WTC11 (cell line): ENCODE measurements at places on chromosomes 12 and 14.

- peaks cover 6% of the 10 kb centered on the region for H3K27me3 ChIP-seq
- no peak overlapping the region for H3K4me3 ChIP-seq
- DNase-seq = no peak
- H3K36me3 ChIP-seq = peaks cover 12% of the 10 kb centered on the region
Measured at GRCh38 chr12:68007466-68007865, 18.2 kb downstream of the IFNG-AS1 start.

- no peaks in the 10 kb centered on the region for H3K4me1 ChIP-seq
- no peaks in the 10 kb centered on the region for H3K27me3 ChIP-seq
- DNase-seq = no peak
- no peak overlapping the region for H3K27ac ChIP-seq
- no peak overlapping the region for H3K4me3 ChIP-seq
Measured at GRCh38 chr14:75494896-75495295, 27.4 kb upstream of the BATF start.

- no peak for DNase-seq
- no peaks in the 10 kb centered on the region for H3K27me3 ChIP-seq
- H3K4me3 ChIP-seq = no peak overlapping the region
- H3K36me3 ChIP-seq = peaks cover 24% of the 10 kb centered on the region
Measured at GRCh38 chr14:54480830-54481562, 7.8 kb downstream of the GMFB start.

- H3K27ac ChIP-seq = no peak overlapping the region
- peaks cover 20% of the 10 kb centered on the region for H3K27me3 ChIP-seq
- H3K4me3 ChIP-seq = no peak overlapping the region
- H3K4me1 ChIP-seq = peaks cover 12% of the 10 kb centered on the region
- DNase-seq = no peak
Measured at GRCh38 chr14:79287976-79288375, 923.3 kb downstream of the DIO2 start.

GRCh38 chr12:105581420-105581819 lies 250.9 kb downstream of the C12orf75 start:
- no peaks in the 10 kb centered on the region for H3K4me1 ChIP-seq
- no peaks in the 10 kb centered on the region for H3K36me3 ChIP-seq
- no peak for DNase-seq
- H3K27me3 ChIP-seq = no peaks in the 10 kb centered on the region

DNA sequence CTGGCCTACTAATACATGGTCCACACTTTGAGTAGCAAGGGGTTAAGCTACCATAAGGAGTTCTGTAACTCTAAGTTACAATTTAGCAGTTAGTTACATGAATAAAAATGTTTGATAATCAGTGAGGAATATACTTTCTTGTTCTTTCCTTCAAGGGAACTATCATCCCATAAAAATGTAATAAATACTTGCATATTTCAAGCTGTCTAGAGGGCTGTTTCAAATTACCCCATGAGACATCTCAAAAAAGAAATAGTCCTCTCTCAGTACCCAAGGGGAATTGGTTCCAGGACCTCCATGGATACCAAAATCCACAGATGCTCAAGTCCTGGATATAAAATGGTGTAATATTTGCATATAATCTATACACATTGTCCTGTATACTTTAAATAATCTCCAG lies 48.7 kb upstream of the GNG2 start:
- peaks cover 7% of the 10 kb centered on the region for H3K27me3 ChIP-seq
- no peak overlapping the region for H3K4me3 ChIP-seq
- H3K27ac ChIP-seq = no peak overlapping the region
- peaks cover 4% of the 10 kb centered on the region; the same call in 1 of the 2 replicates for H3K4me1 ChIP-seq

DNA sequence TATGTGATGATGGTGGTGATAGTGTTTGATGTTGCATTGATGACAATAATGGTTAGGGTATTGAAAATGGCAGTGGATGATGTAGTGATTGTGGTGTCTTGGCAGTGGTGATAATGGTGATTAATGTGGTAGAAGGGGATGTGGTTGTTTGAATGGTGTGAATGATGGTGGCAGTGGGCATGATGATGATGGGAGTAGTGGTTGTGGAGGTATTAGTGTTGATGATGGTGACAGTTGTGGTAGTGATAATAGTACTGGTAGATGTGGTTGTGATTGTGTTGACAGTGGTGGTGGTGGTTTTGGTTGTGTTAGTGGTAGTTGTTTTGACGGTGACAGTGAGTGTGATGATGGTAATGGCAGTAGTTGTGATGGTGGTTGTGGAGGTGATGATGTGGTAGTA lies 1049.0 kb downstream of the VRK1 start:
- no peak for DNase-seq
- no peak overlapping the region for H3K27ac ChIP-seq
- H3K27me3 ChIP-seq = peaks cover 3% of the 10 kb centered on the region; the same call in 1 of the 2 replicates
- H3K4me1 ChIP-seq = peaks cover 21% of the 10 kb centered on the region
- no peak overlapping the region for H3K4me3 ChIP-seq
- no peaks in the 10 kb centered on the region for H3K36me3 ChIP-seq

DNA sequence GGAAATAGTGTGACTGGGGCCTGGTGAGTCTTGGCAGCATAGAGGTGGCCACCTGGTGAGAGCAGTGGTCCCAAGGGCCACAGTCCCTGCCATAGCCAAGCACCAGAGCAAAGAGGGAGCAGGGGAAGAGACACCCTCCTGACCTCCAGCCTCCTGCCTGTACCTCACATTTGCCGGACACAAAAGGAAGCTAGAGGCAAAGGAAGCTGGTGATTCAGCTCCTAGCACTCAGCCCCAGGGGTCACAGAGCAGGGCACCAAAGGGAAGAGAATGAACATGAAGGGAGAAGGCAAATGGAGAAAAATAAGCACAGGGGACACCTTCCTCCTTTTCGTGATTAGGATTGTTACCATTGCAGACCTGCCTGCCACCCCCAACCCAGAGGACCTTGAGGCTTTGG lies 216.8 kb downstream of the ZFP36L1 start:
- DNase-seq = no peak
- peaks cover 20% of the 10 kb centered on the region for H3K4me1 ChIP-seq
- H3K27me3 ChIP-seq = no peaks in the 10 kb centered on the region; the same call in 1 of the 2 replicates

- no peak overlapping the region for H3K4me3 ChIP-seq
- no peak for DNase-seq
- H3K27me3 ChIP-seq = no peaks in the 10 kb centered on the region
- H3K27ac ChIP-seq = no peak overlapping the region
- no peaks in the 10 kb centered on the region for H3K36me3 ChIP-seq
Measured at GRCh38 chr12:41053046-41053445, 135.1 kb upstream of the PDZRN4 start.

DNA sequence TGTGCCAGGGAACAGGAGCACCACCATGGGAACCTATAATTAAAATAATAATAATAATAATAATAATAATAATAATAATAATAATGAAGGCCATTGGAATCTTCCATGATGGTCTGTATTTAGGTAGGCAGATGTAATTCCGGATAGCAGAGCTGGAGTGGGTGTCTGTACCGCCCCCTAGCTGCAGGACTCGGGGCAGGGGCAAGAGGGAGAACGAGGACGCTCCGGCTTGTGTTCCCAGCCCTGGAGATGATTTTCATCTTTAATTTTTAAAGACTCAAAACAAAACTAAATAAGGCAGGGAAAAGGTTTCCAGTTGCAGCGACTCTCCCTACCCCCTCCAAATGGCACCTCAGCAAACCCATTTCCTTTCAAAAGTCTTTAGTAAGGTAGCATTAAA lies 501.1 kb downstream of the VRK1 start:
- H3K27me3 ChIP-seq = no peaks in the 10 kb centered on the region
- no peak overlapping the region for H3K4me3 ChIP-seq
- DNase-seq = peak; percentile 73
- peaks cover 29% of the 10 kb centered on the region for H3K4me1 ChIP-seq

DNA sequence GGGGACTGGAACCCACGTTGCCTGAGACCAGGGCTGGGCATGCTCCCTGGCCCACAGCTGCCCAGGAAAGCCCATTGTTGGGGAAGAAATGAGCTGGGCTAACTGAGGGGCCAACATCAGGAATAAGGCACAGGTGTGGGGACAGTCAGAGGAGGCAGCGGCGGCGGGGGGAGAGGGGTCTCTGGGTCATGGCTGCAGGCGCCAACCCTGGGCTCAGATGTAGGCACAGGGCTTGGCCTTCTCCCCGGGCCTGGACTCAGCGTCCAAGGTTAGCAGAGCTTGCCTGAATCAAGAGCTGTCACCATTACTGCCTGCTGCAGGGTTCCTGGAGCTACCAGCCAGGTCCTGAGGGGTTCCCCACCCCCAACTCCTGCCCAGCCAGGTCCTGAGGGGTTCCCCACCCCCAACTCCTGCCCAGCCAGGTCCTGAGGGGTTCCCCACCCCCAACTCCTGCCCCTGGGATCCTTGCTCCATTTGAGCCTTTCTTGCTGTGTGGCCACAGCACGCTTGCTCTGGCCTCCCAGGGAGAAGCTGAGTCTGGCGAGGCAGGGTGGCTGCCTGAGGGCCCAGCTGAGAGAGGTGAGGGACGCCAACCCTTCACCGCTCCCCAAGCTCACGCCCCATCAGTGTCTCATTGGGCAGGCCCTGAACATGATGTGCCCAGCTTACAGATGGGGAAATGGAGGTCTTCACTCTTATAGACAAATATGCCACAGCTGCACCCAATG lies 6.2 kb downstream of the CHGA start:
- no peak for DNase-seq
- peaks cover 15% of the 10 kb centered on the region for H3K4me1 ChIP-seq
- H3K27ac ChIP-seq = no peak overlapping the region
- H3K4me3 ChIP-seq = no peak overlapping the region
- H3K36me3 ChIP-seq = no peaks in the 10 kb centered on the region

GRCh38 chr12:125377093-125377492 lies 311.9 kb downstream of the AACS start:
- peaks cover 23% of the 10 kb centered on the region for H3K36me3 ChIP-seq
- no peak overlapping the region; the same call in 1 of the 2 replicates for H3K27ac ChIP-seq
- H3K27me3 ChIP-seq = no peaks in the 10 kb centered on the region
- no peak overlapping the region for H3K4me3 ChIP-seq
- H3K4me1 ChIP-seq = peaks cover 7% of the 10 kb centered on the region; the same call in 1 of the 2 replicates

DNA sequence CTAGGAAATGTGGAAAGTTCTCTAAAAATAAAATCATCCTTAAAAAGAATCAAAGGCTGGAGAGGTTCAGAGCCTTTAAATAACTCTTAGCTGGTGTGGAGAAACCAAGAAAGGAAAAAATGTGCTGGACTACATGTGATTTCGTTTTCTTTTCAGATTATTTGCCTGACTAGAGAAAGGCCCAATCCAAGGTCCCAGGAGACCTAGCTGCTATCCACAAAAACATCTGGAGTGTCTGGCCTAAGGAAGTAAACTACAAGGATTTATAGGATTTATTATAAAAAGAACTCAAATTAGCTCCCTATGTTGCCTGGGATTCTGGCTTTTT lies 774 bp upstream of the TMEM30B start:
- H3K36me3 ChIP-seq = no peaks in the 10 kb centered on the region
- peak overlapping the region; percentile 82 for H3K4me3 ChIP-seq
- H3K27me3 ChIP-seq = peaks cover 21% of the 10 kb centered on the region
- H3K27ac ChIP-seq = no peak overlapping the region
- no peak for DNase-seq
- peaks cover 26% of the 10 kb centered on the region for H3K4me1 ChIP-seq

DNA sequence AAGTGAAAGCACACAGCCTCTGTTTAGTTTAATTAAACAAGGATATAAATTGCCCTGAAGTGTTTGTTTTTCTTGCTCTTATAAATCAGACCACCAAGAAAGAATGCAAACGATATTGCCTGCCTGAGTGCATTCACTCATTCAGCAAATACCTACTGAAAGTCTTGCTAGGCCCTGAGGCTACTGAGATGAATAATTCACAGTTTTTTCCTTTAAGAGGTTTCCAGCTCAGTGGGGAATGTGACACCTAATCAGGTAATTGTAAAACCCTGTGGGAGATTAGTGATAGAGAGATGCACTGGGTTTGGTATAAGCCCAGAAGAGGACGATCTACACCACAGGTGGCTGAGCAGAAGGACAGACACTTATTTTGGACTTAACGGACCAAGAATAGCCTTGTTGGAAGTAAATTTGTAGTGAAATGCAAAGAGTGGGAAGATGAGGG lies 151.4 kb downstream of the SLC35F4 start:
- peaks cover 39% of the 10 kb centered on the region for H3K4me1 ChIP-seq
- H3K27me3 ChIP-seq = peaks cover 74% of the 10 kb centered on the region
- peaks cover 28% of the 10 kb centered on the region for H3K36me3 ChIP-seq
- no peak for DNase-seq
- H3K4me3 ChIP-seq = peak overlapping the region; percentile 11; the same call in 1 of the 2 replicates

GRCh38 chr12:41983394-41983793 lies 161.3 kb downstream of the GXYLT1 start:
- no peaks in the 10 kb centered on the region for H3K27me3 ChIP-seq
- H3K36me3 ChIP-seq = peaks cover 8% of the 10 kb centered on the region
- no peak overlapping the region for H3K4me3 ChIP-seq

DNA sequence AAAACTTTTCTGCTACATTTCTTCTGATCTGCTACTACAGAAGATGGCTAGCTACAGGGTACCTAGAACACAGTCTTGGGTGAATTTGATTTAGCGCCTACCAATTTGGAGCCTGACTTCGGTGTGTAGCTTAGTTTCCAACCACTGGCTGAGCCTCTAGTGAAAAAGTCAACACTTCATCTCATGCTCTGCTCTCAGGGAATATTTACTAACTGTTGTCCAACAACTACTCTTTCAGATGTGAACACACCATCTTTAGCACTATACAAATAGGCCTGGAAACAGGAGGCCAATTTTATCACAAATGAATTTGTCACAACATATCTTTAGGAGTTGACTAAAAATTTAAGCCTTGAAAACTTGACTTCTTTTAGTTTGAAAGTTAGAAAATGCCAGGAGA lies 167.9 kb downstream of the NELL2 start:
- H3K27me3 ChIP-seq = no peaks in the 10 kb centered on the region
- H3K4me1 ChIP-seq = no peaks in the 10 kb centered on the region
- no peak overlapping the region for H3K4me3 ChIP-seq
- H3K36me3 ChIP-seq = no peaks in the 10 kb centered on the region
- no peak for DNase-seq
- no peak overlapping the region for H3K27ac ChIP-seq

DNA sequence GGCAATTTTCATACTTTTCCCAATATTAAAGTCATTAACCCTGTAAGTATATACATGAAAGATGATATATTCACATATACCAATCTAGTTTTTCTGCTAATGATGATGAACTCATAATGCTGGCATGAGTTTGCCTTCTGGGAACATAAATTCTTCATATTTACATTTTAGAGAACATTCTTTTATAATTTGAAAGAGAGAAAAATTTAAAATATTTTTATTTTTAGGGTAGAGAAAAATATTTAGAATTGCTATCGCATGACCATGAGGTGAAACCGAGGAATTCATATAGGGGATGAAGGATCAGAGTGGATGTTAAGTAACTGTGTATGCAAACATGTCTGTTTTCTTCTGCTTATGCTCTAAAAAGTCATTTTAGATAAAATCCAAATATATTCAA lies 825.3 kb upstream of the FLRT2 start:
- no peak overlapping the region for H3K4me3 ChIP-seq
- H3K27ac ChIP-seq = no peak overlapping the region
- no peaks in the 10 kb centered on the region for H3K36me3 ChIP-seq
- peaks cover 15% of the 10 kb centered on the region for H3K4me1 ChIP-seq
- H3K27me3 ChIP-seq = no peaks in the 10 kb centered on the region
- DNase-seq = no peak

GRCh38 chr12:51156245-51156765 lies 16.6 kb downstream of the TFCP2 start:
- DNase-seq = no peak
- no peak overlapping the region for H3K4me3 ChIP-seq
- H3K27me3 ChIP-seq = no peaks in the 10 kb centered on the region
- H3K4me1 ChIP-seq = peaks cover 12% of the 10 kb centered on the region
- no peaks in the 10 kb centered on the region; the same call in 1 of the 2 replicates for H3K36me3 ChIP-seq
- 0 out of 2 replicates have a peak overlapping the region, but pooled peaks have one; percentile 39 for H3K27ac ChIP-seq

- peak; percentile 72 for DNase-seq
- peak within 1 kb of the TSS; percentile 77 for H3K4me3 ChIP-seq
- no peaks in the 10 kb centered on the region for H3K36me3 ChIP-seq
- H3K27me3 ChIP-seq = peaks cover 11% of the 10 kb centered on the region
- H3K27ac ChIP-seq = peak within 1 kb of the TSS; percentile 39
Measured at GRCh38 chr12:14567351-14568162, at the start of gene PLBD1. TSS of gene PLBD1 (minus strand) at chr12:14567883. CDS start at chr12:14567696, 187 bp downstream.
